ENCODE measurements at places on chromosomes 16 and 17.

DNA sequence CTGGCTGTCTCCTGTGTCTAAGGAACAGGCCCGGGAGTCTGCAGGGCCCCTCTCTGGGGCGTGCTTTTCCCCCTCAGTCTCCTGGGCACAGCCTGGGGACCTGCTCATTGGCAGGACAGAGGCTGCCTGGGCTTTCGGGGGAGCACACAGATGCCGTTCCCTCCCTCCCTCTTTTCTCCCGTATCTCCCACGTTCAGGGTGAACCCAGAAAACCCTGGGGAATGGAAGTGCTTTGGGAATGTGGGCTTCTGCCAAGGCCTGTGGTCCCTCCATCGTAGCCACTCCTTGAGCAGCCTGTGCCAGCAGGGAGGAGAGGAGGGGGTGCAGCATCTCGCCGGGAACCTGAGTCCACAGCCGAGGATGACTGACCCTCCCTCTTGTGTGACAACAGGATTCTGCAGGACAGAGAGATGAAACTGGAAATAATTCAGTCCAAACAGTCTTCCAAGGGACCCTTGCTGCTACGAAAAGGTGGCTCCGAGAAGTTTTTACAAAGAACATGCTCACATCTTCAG lies 52.0 kb downstream of the RNF213 start:
- no peak for DNase-seq

DNA sequence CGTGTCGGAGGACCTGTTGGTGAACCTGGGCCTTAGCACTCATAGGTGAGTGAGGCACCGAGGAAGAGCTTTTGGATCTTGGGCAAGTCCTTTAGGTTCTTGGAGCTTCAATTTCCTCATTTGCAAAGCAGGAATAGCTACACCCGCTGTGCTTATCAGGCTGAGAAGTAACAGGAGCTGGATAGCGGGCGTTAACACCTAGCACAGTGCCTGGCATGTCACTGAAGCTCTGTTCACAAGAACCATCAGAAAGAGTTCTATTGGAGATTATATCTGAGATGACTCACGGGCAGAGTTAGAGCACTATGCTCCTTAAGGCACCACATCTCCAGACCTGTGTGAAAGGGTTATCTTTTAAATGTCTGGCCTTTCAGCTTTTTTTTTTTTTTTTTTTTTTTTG lies 12.8 kb downstream of the MEOX1 start:
- no peak for DNase-seq

GRCh38 chr17:45640141-45640850 lies 143.8 kb upstream of the CRHR1 start:
- DNase-seq: peak; percentile 61

- DNase-seq: no peak
Measured at GRCh38 chr16:2296661-2297505, 29.0 kb upstream of the RNPS1 start.

DNA sequence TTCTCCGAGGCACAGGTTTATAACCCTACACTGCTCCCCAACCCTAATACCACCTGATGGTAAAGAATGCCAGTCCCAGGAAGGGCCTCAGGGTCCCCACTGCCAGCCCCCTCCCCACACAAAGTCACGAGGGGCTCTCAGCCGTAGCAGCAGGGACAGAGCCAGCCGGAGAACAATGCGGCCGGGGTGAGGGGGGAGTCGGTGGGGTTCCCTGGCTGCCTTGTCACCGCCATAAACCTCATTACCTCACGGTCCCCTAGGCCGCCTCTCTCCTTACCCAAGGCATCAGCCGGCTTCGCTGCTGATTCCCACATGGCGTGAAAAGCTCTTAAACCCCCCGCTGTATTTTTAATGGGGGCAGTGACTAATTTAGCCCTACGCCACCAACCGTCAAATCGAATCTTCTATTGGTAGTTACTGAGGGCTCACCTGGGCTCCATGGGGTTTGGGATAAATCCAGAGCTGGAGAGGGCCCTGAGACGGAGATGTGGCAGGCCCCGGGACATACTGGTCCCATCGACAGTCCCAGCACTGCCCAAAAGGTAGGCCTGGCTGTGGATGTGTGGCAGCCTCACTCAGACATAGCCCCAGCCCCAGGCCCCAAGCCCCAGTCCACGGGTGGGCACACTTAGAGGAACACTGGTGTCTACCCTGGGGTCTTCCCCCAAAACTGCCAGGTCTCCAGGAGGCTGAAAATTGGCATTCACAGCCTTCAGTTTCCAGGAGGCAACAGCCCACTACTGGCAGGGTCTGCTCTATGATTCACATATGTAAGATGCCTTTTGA lies 115.3 kb downstream of the C16orf78 start:
- DNase-seq: no peak

DNA sequence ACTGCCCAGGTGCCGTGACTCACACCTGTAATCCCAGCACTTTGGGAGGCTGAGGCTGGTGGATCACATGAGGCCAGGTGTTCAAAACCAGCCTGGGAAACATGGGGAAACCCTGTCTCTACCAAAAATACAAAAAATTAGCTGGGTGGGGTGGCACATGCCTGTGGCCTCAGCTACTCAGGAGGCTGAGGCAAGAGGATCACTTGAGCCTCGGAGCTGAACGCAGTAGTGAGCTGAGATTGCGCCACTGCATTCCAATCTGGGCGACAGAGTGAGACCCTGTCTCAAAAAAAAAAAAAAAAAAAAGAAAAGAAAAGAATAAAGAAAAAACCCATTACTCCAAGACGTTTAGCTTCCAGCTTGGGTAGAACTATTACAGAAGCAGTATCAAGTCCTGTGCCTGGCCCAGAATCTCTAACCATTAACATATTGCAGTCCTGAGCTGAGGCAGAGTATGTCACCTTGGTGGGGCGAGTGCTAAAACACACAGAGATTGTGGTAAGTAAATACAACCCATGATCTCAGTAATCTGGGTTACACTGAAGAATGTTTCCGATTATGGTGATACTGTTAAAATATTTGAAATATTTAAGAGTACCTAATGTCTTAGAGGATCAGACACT lies 23.2 kb upstream of the CFAP20 start:
- DNase-seq: no peak

- DNase-seq: no peak
Measured at GRCh38 chr16:28846933-28847273, 755 bp upstream of the TUFM start.

- no peak for DNase-seq
Measured at GRCh38 chr16:526181-527014, 1.1 kb upstream of the CAPN15 start.
